Right kidney (tissue), 9 donors: ENCODE measurements at places on chromosomes 7 and 10.

GRCh38 chr10:15843695-15844094 is 16.6 kb downstream of the MINDY3 start:
- no peak for DNase-seq

DNA sequence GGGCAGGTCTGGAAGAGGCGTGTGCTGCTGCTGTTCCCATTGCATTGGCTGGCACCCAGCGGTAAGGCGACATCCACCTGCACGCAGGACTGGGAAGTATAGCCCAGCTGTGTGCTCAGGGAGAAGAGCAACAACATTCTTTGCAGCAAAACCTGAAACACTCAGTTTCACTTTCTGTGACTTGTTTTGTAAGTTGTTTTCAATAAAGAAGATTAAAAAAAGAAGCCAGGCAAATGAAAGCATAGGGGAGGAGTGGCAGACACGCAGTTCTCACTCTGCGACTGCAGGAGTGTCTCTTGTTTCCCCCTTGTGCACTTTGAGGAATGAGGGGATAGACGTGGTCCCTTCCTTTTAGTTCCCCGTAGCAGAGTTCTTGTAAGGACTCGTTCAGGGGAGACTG is 5.8 kb downstream of the FBH1 start:
- no peak for DNase-seq

DNA sequence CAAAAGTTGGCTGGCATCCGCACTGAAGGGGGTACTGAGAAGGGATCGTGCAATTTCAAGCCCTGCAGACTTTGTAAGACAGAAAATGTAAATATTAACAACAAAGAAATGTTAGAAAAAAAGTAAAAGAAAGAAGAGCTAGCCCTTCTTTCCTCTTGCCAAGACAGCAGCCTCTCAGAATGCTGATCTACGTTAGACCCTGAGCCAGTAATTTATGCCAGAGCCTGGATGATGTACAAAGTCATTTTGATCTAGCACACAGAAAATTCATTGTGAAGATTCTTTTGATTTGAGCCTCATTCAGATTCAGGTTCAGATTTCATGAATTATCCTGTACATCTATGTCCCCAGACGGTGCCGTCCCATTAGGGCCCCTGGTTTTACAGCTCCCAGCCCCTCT is 105.2 kb downstream of the PRKCQ start:
- no peak for DNase-seq

GRCh38 chr7:18116661-18117060 is 89.0 kb upstream of the PRPS1L1 start:
- DNase-seq = no peak

- no peak for DNase-seq
These were observed 86.2 kb downstream of the TACC2 start for GRCh38 chr10:122075171-122075570.

- DNase-seq = no peak
These were observed 13.9 kb upstream of the MAPK8 start for GRCh38 chr10:48292616-48293015.

GRCh38 chr7:158175779-158176178 is 411.8 kb downstream of the PTPRN2 start:
- DNase-seq = no peak

DNA sequence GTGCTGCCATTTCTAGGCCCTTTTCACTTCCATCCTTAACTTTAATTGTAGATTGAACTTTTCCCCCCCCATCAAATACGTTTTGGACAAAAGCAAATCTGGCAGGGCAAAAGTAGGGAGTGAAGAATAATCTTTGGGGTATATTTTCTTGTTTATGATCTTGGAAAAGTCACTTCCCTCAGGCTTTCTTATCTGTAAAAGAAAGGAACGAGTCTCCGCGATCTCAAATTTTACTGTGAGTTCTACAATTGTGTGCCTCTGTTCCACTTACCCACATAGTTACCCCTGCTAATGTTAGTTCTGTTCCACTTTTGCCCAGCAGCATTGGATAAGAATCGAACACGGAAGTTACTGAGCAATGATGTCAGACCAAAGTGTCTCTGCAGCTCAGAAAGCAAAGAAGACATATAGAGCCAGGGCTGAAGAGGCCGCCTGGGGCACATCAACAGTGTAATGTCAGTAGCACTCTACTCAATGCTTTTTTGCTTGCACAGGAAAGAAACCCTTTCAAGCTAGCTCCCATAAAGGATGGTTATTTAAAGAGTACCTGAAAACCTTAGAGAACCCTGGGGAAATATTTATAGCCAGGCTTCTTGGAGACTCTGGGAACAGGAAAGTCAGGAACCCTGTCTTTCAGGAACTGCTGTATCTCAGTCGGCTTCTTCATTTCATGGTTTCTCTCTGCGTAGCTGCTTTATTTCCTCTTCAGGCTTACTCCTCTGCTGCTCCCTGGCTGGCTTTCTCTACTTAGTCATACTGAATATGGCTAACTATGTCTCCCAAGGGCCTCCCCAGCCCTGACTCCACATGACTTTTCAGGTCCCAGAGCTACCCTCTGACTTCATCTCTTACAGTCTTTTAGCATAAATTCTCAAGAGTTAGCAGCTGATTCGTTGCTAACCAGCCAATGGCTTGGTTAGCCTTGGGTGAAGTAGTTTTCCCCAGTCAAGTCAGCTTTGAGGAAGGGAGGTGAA is 123.7 kb upstream of the FAM3C start:
- no peak for DNase-seq

GRCh38 chr10:65313406-65313805 is 1612.4 kb upstream of the LRRTM3 start:
- DNase-seq = no peak

- DNase-seq = no peak
These were observed 171.1 kb upstream of the TMEM196 start for GRCh38 chr7:19944363-19945120.

DNA sequence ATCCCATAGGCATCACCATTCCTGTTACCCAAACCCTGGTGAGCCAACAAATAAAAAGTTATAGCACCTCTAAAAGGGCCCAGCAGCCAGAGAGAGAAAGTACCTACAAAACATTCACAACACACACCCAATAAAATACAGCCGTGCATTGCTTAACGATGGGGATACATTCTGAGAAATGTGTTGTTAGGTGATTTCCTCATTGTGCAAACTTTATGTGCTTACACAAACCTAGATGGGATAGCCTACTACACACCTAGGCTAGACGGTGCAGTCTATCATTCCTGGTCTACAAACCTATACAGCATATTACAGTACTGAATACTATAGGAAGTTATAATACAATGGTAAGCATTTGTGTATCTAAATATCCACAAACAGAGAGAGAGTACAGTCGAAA is 44.9 kb upstream of the UCN3 start:
- no peak for DNase-seq

DNA sequence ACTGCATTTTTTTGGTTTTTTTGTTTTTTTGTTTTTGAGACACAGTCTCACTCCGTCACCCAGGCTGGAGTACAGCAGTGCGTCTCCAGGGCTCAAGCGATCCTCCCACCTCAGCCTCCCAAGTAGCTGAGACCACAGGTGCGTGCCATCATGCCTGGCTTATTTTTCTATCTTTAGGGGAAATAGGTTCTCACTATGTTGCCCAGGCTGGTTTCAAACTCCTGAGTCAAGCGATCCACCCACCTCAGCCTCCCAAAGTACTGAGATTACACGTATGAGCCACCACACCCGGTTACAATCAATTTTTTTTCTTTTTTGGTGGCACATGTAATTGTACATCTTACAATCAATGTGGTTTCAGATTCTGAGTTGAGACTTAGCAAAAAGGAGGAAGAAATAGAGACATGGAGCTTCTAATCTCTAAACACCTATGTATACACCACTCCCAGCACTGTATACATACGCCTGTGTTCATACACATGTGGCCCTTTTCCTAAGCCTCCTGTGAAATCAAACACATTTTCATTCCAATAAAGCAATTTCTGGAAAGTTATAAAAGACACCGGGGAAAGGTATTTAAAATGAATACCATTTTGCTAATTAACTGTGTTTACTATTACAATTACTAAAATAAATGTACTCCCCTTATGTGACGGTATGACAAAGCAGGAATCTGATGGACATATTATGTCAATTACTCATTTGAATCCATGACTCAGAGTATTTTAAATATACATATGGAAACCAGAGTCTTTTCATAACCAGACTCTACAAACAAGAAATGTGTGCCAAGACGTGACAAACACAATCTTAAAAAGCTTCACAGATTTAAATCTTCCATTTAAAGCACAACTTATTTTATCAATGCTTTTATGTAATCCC is 40.9 kb downstream of the SMURF1 start:
- no peak for DNase-seq

DNA sequence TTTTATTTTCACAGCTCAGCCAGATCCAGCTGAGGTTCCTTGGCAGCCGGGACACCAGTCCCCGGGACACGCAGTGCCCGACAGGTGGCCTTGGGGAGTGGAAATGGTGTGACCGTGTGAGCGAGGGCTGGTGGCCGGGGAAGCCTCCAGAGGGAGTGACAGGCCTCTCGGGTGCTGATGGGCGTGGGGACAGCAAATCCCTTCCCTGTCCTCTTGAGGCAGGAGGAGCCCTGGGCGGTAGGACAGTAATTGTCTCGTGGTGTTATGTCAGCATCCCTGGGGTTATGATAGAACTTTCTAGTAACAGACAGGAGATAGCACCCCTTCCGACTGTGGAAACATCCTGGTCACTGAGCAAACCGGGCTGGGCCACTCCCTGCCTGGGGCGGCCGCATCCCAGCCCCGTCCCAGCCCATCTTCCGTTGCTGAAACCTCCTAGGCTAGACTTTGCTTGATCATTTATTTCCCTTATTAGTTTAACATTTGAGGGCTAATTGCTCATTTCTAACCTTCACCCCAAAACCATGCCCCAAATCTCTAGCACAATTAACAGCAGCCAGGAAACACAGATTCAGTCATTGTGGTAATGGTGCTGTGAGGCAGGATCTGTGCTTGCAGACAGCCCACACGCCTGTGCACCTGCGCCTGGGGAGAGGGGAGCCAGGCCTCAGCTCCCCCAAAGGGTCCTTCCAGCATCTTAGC is 63.3 kb downstream of the ELFN1 start:
- no peak for DNase-seq
